ENCODE measurements at places on chromosomes 1 and 21. TPM values are rescaled to one million over a fixed set of nuclear protein-coding genes. Genes with fewer than 3 reads are reported as not detected.

GRCh38 chr1:61285371-61285885, 203.1 kb downstream of the NFIA start:
- no peak for DNase-seq

- no peak for DNase-seq
Measured at GRCh38 chr1:14304381-14304865, 294.1 kb upstream of the KAZN start.

- no peak for DNase-seq
Measured at GRCh38 chr21:40845441-40845995, 1.4 kb downstream of the DSCAM start.

DNA sequence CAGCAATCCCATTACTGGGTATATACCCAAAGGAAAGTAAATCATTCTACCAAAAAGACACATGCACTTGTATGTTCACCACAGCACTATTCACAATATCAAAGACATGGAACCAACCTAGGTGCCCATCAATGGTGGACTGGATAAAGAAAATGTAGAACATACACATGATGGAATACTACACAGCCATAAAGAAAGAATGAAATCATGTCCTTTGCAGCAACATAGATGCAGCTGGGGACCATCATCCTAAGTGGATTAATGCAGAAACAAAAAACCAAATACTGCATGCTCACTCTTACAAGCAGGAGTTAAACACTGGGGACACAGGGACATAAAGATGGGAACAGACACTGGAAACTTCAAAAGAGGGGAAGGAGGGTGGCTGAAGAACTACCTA, 8.7 kb downstream of the ANP32E start:
- no peak for DNase-seq

DNA sequence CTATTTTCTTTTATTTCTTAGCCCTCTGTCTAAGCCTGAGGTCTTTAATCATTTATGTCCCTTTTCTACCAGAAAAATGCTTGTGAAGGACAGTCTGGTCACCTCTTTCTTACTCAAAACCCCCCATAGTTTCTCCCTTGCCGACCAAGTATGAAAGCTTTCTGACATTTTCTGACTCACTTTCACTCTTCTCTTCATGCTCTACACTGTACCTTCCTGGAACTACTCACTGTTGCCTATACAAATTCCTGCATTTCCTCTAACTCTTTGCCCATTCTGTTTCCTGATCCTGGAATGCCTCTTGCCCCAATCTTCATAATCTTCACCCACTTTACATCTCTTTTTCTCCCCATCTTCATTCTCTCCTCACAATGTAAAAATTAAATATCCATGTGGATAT, 380.0 kb downstream of the HHIPL2 start:
- DNase-seq, result no peak

- DNase-seq, result no peak
Measured at GRCh38 chr1:204498981-204499380, 4.4 kb upstream of the PIK3C2B start.

GRCh38 chr1:8031176-8031785, 5.2 kb upstream of the ERRFI1 start:
- DNase-seq, result no peak

- DNase-seq, result no peak
Measured at GRCh38 chr1:3683992-3684391, 31.7 kb downstream of the TP73 start.

DNA sequence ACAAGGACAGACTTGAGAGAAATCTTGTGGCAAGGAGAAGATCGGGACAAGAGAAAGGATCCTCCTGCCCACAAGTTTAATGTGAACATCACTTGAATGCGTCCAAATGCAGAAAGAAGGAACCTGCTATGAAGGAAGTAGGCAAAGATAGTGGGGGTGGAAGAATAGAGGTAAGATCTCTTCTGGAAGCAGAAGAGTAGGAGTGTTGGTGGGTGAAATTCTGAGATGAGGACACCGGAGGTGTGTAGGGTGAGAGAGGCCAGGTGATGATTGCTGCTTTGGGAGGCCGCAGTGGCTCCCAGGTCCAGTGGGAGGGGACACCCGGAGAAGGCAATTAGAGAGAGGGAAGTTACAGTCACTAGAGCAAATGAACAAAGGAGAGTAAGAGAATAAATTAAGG, 6.8 kb downstream of the RYR2 start:
- no peak for DNase-seq

DNA sequence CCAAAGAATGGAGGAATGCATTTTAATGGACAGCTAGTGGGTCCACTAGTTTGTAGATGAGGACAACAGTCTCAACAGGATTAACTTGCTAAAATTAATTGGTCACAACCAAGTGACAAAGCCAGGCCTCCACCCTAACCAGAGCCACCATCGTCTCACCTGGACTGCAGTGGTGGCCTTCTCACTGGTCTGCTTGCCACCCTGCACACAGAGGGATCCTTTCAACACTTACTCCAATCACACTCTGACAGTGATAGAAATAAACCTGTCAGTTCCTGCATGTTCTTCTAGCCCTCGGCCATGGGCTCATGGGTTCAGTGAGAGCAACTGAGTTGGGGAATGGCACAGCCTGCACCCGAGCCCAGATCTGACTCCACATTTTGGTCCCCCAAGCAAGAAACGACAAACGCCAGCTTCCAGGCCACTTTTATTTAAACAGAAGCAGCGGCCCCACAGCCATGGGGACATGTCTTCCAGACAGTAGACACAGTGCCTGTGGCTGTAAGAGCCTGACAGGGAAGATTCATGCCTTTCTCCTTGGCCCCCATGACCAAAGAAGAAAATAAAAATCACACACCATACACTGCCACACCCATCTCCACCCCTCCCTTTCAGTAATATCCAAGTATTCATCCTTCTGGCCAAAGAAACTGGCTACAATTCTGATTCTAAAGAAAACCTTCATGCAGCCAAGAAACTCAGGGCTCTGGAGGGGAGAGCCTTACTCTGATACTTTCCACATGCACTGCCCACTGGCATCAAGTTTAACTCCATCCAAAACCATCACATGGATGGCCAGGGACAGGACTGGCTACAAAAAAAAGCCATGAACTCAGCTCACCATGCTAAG, 37.6 kb downstream of the DHCR24 start:
- no peak for DNase-seq

- DNase-seq, result no peak
Measured at GRCh38 chr21:22225299-22225698, 1227.1 kb downstream of the NCAM2 start.

DNA sequence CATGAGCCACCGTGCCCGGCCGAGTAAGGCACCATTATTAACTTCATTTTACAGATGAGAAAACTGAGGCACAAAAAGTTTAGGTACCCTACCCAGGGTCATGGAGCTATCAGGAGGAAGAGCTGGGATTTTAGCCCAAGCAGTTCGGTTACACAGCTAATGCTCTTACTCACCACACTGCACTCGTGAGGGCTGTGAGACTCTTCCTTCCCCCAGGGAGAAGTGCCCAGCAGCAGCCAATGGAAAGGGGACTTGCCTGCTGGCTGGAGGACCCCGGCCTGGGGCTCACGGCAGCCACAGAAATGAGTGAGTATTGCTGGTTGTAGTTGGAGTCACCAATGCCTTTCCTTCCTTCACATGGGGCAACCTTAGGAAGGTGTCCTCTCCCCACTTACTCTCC, 5.2 kb upstream of the CSF1 start:
- no peak for DNase-seq

GRCh38 chr1:115630342-115630741, 11.4 kb upstream of the VANGL1 start:
- DNase-seq, result no peak

GRCh38 chr1:244657421-244657820, 4.5 kb downstream of the DESI2 start:
- DNase-seq, result no peak

DNA sequence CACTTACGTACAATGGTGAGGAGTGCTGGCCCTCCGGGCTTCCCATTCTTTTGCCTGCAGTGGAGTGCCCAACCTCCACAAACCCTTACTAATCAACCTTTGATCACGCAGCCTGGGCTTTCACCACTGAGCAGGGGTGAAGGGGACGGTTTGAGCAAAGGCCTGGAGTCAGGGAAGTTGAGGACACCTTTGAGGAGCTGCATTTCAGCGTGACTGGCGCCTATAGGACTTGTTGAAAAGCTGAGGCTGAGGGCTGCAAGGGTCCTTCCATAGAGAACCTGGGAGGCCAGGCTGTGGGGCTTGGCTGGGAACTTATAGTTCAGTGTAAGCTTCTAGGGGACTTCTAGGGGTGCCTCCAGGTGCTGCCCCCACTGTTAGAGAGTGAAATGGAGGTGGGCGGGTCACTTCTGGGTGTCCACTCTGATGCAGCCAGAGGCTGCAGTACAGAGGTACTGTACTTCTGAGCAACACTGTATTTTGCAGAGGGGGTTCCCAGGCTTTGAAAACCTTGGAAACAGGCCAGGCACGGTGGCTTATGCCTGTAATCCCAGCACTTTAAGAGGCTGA, 9.8 kb downstream of the SYTL1 start:
- DNase-seq, result no peak

DNA sequence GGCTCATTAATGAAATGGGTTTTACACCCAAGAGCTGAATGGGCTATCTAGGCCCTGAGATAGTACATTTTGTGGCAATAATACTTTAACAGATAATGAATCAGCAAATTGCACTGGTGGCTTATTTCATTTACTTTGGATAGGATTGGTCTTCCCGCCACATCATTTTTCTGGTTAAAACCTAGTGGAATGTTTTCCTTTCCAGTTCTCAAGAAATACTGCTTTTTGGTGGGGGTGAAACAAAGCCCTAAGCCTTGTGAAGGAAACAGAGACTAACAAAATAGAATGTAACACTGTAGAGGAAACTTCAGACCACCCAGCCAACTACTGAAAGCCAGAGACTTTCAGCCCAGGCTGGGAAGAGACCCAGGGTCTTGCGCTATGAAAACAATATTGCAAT, 172.2 kb downstream of the HHIPL2 start:
- DNase-seq, result no peak

DNA sequence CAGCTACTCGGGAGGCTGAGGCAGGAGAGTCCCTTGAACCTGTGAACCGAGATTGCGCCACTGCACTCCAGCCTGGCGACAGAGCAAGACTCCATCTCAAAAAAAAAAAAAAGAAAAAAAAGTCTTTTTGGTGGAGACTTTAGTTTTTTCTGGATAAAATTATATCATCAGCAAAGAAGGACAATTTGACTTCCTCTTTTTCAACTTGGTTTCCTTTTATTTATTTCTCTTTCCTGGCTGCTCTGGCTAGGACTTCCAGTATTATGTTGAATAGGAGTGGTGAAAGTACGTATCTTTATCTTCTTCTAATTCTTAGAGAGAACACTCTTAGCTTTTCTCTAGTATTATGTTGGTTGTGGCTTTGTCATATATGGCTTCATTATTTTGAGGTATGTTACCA, 130.8 kb downstream of the PCBP3 start:
- DNase-seq, result no peak

DNA sequence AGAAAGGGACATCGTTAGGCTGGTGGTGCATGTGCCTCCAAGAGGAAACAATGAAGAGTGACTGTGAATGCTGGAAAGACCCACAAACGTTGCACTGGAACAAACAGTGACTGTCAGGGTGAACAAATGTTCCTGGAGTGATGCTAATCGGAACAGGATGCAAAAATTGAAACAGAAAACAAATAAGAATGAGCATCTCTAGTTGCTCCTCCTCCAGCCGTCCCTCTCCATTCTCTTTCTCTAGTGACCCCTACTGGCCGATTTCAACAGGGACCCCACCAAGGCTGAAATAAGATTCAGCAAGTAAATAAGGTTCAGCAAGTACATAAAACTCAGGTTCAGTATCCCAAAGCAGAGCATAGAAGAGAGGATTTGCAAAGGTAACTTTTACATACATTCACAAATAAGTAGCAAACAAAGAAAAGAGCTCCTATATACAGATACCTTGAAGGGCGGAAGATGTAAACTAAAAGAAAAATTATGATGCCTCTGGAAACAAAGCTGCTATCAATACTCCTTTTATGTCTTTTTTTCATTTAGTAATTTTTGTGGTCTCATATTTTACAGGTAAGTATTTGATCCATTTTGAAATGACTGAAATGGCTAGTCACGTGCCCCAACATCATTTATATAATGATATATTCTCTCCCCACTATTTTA, 836.1 kb upstream of the ADAMTS5 start:
- peak; percentile 18 for DNase-seq

The TLR5 gene
- 0.23 TPM for total RNA-seq

The PRKAB2 gene
- total RNA-seq, result 15.5 TPM

The APOBEC4 gene
- not detected for total RNA-seq

The CSMD2 gene
- not detected for total RNA-seq

The KIAA1614 gene
- 0.03 TPM for total RNA-seq

The KLHDC9 gene
- total RNA-seq, result 1.2 TPM

The ADAMTS4 gene
- 1.2 TPM for total RNA-seq

The CFHR3 gene
- total RNA-seq, result not detected

All from activated CD4-positive, alpha-beta memory T cell treated with anti-CD3 and anti-CD28 coated beads, Interleukin-2, amount 10 ng/mL, durations not matched to agents 7 days and 5 days (primary cell).